ENCODE measurements at places on chromosomes 12 and 14.
A peak's percentile ranks its signal among the peaks of the same experiment; 100 is the strongest.

- DNase-seq = no peak
Observed at GRCh38 chr12:132397934-132398385, 68.6 kb upstream of the GALNT9 start.

- no peak for DNase-seq
Observed at GRCh38 chr14:24249230-24250021, 7.0 kb upstream of the TINF2 start.

- DNase-seq = no peak
Observed at GRCh38 chr14:103282932-103283331, 51.1 kb upstream of the EIF5 start.

GRCh38 chr12:74317078-74317601 lies 220.5 kb upstream of the ATXN7L3B start:
- DNase-seq = no peak

GRCh38 chr14:35419429-35419841 lies 14.9 kb upstream of the NFKBIA start:
- no peak for DNase-seq

DNA sequence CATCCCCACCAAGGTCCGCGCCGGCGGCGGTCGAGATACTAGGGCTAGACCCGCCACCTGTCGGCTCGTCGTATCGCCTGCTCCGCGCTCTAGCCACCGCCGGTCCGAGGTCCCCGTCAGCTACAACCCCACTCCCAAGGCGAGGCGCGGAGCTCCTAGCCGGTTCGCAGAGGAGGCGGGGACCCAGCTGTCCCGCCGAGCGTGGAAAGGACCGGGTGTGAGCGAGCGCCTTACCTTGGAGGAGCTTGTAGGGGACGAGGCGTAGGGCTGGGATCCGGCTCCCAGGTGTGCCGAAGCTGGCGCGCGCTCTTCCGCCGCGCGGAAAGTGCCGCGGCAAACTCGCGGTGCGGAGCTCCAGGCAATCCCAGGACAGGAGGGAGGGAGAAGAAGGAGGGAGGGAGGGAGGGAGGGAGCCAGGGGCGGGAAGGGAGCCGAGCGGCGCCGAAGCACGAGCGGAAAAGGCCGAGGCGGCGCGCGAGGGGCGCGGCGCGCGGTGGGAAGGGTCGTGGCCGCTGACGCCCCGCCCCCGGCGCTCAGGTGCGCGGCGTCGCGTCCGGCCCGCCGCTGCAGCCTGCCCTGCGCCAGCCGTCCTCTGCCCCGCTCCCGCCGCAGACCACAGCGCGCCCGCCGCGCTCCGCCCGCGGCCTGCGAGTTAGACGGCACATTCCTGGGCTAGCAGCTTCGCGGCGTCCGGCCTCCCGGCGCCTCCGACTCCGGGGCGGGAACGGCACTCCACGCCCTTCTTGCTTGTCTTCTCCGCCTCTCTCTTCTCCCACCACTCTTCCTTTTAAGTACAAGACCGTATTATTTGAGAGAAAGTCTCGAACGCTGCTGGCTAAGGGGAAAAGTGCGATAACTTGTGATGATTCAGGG lies at the start of gene PAWR:
Gene PAWR, minus strand, starts transcription at position 327 of the 873 bp plus-strand sequence. CDS start 720 bp downstream, outside the sequence.
- DNase-seq = peak; percentile 69

GRCh38 chr12:52488736-52489135 lies 4.3 kb downstream of the KRT6A start:
- no peak for DNase-seq

DNA sequence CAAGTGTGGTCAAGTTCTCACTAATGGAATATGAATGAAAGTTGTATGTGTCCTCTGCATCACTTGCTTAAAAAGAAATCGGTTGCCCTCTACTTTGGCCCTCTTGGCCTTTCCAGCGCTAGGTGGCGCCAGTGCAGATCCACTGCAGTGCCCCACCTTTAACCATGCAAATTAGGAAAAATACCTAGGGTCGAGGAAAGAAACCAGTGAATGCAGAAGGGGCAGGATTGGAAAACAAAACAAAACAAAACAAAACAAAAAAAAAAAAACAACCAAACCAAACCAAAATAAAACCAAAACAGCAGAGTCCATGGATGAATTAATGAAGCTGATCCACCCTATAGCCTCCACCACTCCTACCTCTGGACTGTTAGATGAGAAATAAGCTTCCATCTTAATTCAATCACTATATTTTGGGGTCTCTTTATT lies 12.9 kb upstream of the NEMF start:
- DNase-seq = peak; percentile 14

DNA sequence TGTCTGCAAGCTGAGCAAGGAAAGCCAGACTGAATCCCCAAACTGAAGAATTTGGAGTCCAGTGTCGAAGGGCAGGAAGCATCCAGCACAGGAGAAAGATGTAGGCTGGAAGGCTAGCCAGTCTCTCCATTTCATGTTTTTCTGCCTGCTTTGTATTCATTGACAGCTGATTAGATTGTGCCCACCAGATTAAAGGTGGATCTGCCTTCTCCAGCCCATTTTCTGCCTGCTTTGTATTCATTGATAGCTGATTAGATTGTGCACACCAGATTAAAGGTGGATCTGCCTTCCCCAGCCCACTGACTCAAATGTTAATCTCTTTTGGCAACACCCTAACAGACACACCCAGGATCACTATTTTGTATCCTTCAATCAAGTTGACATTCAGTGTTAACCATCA lies 85.3 kb downstream of the PLBD1 start:
- DNase-seq = no peak

DNA sequence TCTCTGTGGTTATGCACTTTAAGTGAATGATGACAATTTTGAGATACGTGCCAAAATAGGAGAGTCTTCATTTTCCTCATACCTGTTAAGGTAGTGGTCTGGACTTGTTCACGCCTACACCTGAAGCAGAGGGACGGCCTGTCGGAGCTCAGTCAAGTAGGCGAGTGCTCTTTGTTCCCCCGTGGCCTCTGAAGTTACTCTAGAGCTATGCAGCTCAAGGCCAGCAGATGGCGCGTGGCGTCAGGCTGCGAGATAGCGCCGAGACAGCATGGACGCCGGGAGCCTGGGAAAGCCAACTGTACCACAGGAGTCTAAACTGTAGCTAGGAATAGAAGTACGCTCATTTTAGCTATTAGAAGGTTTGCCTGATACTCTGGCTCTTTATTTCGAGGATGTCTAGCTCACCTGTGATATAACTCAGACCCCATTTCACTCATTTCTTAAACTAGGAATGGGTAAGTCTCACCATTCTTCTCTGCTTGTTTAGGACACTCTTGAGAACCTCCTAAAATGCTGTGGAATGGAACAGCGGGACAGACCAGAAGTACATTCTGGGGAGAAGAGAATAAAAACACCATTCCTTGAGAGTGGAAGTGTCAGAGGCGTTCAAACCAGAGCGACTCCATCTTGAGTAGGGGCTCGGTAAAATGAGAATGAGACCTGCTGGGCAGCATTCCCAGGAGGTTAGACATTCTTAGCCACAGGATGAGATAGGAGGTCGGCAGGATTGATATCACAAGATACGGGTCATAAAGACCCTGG lies 267.4 kb upstream of the HMGA2 start:
- no peak for DNase-seq

DNA sequence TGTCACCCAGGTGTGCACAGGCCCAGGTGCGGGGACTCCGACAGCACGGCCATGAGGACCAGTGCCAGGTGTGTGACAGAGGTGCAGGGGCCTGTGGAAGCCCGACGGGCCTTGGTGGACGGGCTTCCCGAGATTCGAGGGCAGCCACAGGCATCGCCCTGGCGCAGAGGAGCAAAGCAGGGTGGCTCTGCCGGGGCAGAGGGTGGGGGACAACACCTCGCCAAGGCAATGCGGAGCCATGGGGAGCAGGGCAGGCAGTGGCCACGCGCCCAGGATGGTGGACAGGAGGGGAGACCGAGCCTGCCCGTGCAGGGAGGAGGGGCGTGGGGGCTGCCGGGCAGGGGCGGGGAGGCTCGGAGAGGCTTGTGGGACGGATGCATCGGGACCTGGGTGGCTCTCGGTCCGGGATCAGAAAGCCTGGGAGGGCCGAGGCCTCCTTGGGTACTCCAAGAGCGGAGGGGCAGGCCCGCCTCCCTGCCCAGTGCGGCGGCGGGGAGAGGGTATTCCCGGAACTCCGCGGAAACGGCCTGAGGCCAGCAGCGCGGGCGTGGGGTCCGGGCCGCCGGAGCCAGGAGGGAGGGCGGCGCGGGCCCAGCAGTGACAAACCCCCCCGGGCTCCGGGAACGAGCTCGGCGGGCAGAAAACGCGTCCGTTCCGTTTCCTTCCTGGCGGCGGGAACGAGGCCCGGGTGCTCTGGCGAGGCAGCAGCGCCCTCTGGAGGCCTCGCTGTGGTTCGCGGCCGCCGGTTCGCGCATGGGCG lies 1.6 kb downstream of the TMEM121 start:
- DNase-seq = no peak

GRCh38 chr12:98372340-98373024 lies 142.9 kb upstream of the TMPO start:
- no peak for DNase-seq

- no peak for DNase-seq
Observed at GRCh38 chr12:77940011-77940423, 109.3 kb downstream of the NAV3 start.

DNA sequence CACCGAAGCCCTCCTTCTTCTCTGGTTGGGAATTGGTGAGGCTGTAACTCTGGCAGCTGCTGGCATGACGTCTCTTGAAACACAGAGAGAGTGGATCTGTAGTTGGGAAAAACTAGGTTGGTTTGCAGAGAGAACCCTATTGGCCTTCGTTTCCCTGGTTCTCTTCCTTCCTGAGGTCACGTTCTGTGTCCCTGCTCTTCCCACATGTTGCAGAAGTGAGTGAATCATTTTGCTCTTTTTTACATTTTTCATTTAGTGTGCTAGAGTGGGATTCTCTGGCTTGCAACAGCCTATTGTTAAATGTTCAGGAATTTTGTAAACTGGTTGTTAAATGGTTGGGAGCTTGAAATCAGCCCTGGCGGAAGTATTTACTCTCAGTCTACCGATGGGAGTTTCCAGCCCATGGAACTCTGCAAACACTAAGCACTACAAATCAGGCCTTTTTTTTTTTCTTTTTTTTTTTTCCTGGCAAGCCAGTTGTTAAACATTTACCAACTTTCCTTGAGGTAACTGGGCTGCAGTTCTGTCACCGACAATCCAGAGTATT lies 26.8 kb upstream of the CKAP4 start:
- no peak for DNase-seq

GRCh38 chr14:80545935-80546854 lies 334.9 kb upstream of the DIO2 start:
- DNase-seq = no peak

DNA sequence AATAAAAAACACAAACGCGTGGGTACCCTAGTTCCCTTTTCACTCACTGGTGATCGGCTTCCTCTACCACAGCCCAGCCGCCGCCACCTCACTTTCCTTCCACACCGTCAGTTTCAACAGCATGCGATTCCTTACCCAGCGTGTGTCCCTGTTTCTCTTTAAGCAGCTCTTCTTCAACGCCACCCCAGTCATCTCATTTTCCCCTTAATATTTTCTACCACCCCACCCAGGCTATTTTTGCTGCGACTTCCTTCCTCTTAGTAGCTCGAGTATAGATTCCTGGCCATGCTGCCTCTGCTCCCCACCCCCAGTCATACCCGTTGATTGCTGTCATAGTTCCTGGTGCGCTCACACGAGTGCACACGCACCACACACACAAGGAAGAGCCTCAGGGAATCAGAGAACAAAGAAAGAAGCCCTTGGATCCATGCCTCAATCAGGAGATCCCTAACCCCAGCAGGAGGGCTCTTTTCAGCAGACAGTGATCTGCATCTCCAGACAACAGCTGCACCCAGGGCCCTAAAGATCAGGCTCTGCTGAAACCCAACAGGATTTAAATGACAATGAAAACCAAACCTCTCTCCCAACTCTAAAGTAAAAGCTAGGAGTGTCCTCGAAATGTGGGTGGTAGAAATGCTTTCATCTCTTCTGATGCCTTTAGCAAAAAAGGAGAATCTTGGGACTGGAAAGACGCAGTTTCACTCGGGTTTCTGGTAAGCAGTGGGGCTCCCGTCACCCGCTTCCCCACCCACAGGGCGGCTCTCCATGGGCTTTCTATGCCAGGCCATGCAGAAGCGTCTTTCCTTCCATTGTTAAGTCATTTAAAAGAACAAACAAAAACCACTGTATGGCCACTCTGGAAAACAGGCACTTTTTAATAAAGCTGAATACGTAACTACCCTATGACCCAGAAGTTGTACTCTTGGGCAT lies 23.8 kb downstream of the VPS37B start:
- DNase-seq = peak; percentile 87

DNA sequence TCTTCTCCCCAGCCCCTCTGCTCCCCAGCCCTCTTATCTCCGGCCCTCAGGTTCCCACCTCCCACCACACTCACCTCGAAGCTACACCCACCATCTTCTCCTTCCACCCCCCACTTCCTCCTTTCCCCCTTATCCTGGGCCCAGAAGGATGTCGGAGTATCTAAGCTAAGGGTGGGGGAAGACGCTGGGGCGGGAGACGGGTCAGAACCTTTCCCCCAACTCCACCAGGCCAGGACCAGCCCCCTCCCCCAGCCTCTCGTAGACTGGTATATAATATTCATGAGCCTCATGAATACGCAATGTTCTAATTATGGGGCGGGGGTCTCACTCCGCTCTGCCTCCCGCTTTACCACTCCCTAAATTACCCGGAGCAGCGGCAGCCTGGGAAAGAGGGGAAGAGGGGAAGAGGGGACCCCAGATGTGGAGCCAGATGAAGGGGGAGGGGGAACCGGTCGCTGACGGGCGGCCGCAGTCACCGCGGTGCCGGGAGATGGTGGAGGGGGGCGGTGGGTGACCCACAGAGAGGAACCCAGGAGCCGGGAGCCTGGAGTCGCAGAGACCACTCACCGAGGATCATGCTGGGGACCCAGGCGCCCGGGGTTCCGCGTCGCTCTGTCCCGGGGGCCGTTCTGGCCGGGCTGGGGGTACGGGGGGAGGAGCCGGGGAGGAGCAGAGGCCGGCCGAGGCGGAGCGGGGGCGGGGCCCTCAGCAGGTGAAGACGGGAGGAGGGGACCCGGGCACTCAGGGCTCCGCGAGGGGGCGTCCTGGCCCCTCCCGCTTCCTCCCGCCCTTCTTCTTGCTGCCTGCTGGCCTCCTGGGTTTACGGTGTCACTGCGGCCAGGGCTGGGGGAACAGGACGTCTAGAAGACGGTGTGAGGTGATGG lies 6.4 kb upstream of the ZNF385A start:
- no peak for DNase-seq

DNA sequence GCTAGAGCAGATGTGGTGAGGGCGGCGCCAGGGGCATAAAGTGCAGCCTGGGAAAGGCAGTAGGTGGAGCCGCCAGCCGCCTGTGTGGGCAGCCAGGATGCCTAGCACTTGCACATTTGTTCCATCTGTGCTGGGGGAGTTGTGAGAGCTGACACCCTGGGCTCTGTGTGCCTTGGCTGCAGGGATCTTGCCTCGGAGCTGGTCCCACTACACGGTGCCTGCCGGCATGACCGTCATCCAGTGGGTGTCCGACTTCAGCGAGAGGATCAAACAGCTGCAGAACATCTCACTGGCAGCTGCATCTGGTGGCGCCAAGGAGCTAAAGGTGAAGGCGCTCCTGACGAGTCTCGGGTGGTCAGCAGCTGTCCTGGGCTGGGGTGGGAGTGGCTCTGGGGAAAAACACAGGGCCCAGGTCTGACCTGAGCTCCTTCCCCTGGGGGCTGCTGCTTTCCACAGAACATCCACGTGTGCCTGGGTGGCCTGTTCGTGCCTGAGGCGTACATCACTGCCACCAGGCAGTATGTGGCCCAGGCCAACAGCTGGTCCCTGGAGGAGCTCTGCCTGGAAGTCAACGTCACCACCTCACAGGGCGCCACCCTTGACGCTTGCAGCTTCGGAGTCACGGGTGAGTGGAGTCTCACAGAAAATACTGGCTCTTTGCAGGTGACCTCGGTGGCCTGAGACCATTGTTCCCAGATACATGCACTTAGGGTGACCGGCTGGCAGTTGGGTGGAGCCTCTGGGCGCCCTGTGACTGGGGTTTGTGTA lies 37.4 kb downstream of the HSP90AA1 start:
- DNase-seq = no peak
